T-helper 17 cell (primary cell): ENCODE measurements at places on chromosomes 7 and 10. TPM values are rescaled to one million over a fixed set of nuclear protein-coding genes. Genes with fewer than 3 reads are reported as not detected.

DNA sequence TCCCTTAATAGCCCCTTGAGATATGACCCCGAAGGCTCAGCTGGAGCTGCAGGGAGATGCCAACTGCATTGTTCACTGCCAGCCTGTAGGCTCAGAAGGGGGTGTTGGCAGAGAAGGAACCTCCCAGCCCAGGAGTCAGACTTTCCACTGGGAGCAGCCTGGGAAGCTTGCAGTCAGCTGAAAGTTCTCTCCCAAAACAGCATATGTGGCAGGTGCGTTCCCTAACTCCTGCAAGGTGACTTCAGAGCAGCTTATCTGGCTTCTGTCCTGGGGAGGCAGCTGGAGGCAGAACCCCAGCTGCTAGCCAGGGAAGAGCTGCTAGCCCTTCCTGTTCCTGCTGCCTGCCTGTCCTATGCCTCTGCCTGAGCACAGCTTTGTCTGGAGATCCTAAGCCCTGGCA is 8.1 kb downstream of the SFTPA2 start:
- no peaks in the 10 kb centered on the region for H3K27me3 ChIP-seq
- no peaks in the 10 kb centered on the region for H3K36me3 ChIP-seq
- peaks cover 23% of the 10 kb centered on the region for H3K4me1 ChIP-seq
- no peak overlapping the region for H3K4me3 ChIP-seq
- no peak overlapping the region for H3K27ac ChIP-seq
- no peak for DNase-seq

DNA sequence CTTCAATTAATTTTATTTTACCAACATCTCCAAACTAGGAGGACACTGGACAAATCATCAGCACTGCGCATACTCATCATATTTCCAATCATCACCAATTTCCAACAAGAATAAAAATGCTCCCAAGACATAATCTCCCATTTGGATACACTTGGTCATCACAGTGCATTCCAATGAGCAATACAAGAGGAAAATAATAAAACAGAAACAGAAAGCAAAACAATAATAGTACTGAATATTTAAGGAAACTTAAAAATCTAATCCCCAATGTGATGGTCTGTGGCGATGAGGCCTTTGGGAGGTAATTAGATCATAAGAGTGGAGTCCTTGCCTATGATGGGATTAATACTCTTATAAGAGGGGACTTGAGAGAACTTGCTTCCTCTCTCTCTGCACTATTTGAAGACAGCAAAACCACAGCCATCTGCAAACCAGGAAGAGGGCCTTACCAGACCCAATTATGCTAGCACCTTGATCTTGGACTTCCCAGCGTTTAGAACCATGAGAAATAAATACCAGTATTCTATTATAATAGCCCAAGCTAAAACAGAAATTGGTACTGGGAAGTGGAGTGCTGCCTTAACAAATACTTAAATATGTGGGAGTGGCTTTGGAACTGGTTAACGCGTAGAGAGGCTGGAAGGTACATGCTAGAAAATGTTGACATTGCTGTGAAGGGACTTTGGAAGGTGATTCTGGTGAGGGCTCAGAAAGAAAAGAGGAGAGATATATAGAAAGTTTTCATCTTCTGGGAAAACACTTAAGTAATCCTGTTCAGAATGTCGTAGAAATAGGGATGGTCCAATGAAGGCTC is 91.5 kb downstream of the JAZF1 start:
- no peak overlapping the region for H3K4me3 ChIP-seq
- no peaks in the 10 kb centered on the region for H3K27me3 ChIP-seq
- peaks cover 19% of the 10 kb centered on the region for H3K4me1 ChIP-seq
- DNase-seq, result no peak
- H3K36me3 ChIP-seq, result no peaks in the 10 kb centered on the region
- no peak overlapping the region for H3K27ac ChIP-seq

DNA sequence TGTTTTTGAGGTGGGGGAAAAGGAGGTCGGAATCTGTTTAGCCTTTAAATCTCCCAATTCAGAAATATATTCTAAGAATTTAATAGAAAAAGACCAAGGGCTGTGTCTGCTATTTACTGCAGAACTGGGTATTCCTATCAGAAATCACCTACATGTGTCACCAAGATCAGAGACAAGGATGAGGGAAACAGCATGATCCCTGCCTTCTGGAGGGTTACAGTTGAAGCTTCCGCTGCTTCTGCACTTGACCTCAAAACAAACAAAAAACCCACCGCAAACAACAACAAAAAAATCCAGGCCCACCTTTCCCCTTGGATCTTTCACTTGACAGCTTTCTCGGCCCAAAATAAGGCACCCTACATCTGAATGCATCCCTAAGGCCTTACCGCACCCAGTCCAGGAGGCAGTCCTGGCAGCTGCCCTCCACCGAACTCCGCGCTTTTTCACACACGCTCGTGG is 750 bp upstream of the CDK14 start:
- peak overlapping the region; percentile 84 for H3K4me3 ChIP-seq
- H3K27me3 ChIP-seq, result peaks cover 40% of the 10 kb centered on the region
- H3K36me3 ChIP-seq, result no peaks in the 10 kb centered on the region
- DNase-seq, result no peak

EPHB6 gene
- total RNA-seq, result 59.9 TPM

CTAGE4 gene
- total RNA-seq, result not detected
